ENCODE measurements at places on chromosomes 7 and 10.

DNA sequence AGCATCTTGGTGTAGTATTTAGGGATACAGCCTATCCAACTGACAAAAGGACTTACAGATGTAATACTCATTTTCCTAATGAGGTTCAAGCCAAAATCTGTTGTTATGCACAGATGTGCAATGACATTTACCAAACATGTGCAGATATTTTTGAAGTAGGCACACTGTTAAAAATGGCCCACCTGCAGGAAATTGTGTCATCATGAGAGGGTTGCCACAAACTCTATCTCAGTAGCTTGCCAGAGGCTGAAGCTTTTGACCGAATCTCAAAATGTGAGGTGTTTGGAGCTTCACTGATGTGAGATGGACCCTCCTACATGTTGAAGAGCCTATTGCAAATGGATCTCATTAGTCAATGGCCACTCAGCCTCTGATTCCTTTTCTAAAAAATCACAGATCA, 89.7 kb upstream of the CSTF2T start:
- no peak for DNase-seq

- no peak for DNase-seq
These were observed 79.3 kb downstream of the GRID1 start for GRCh38 chr10:86287110-86287793.

DNA sequence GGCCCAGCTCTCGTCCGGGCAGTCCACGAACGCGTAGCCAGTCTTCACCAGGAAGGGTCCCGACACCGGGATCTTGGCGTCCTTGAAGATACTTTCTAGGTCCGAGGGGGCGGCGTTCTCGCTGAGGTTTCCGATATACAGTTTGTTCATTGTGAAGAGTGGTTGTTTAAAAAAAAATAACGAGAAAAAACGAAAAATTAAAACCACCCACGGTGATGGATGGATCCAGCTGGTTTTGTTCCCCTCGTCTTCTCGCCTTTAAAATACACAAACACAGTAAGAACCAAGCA, 385 bp downstream of the IGF2BP3 start:
- DNase-seq, result no peak

DNA sequence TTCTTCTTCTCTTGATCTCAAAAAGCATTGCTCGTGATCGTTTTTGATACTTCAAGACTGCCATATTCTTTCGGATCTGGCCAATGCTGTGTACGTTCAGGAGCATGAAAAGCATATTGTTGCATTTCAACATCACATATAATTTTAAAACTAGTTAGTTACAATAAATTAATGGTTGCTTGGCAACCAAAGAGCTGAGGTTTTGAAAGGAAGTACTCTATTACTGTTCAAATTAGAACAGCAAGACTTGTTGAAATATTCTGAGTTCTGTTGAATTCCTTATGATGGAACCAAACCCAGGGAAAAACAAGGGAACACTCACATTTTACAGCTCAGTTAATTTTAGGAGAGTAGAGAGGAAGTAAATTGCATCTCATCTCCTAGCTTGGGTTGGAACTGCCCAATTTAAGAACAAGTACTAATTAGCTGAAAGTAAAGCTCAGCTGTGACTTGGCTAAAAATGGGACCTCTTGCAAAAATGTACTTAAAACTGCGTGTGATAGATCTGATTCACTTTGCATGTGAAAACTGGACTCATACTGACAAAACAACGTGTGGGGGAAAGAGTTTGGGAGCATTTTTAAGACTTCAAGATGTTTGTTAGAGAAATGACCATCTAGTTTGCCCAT, 21.2 kb downstream of the OR9A2 start:
- no peak for DNase-seq

DNA sequence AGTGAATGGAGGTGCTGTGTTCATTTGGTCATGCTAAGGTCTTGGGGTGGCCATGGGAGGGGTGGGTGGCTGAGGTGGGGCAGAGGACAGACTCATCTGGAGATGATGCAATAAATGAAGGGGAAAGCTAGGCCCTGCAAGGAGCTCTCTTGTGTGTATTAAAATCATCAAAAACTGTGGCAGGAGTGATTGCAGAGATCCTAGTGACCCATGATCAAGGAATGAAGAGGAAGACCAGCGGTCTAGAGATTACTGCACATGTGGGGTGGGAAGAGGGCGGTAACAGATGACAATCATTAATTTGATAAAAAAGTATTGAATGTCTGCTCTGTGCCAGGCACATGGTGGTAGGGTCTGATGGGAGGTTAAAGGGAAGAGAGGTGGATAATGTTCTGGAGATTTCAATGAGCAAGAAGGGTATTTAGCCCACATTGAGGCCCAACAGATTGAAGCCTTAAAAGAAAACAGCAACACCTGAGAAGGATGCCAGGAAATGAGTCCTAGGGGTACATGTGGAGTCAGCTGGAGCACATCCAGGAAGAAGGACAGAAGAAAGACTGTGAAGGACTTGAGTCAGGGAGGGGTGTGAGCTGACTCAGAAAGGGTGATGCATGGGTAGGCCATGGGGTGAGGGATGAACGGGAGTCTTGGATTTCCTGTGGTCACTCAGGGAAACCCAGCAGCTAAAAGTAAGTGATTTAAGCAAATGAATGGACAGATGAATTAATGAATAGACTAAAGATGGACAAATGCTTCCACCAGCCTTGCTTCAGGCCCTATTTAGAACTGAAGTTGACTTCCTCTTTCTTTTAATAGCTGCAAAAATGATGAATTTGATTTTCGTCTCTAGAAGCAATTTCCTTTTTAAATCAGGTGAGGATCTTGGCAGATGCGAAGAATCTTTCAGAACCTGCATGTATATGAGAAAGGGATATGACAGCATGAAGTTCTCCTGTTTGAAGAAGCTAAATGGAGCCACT, 83.1 kb upstream of the IGFBP3 start:
- no peak for DNase-seq

- DNase-seq, result no peak
These were observed 5.4 kb downstream of the TFEC start for GRCh38 chr7:116024826-116025809.

GRCh38 chr10:2993636-2994035, 73.7 kb upstream of the PFKP start:
- no peak for DNase-seq

- no peak for DNase-seq
These were observed at the start of gene FAM131B for GRCh38 chr7:143362131-143363015. FAM131B (minus strand) TSS chr7:143362713; CDS start chr7:143362603, 110 bp downstream.

DNA sequence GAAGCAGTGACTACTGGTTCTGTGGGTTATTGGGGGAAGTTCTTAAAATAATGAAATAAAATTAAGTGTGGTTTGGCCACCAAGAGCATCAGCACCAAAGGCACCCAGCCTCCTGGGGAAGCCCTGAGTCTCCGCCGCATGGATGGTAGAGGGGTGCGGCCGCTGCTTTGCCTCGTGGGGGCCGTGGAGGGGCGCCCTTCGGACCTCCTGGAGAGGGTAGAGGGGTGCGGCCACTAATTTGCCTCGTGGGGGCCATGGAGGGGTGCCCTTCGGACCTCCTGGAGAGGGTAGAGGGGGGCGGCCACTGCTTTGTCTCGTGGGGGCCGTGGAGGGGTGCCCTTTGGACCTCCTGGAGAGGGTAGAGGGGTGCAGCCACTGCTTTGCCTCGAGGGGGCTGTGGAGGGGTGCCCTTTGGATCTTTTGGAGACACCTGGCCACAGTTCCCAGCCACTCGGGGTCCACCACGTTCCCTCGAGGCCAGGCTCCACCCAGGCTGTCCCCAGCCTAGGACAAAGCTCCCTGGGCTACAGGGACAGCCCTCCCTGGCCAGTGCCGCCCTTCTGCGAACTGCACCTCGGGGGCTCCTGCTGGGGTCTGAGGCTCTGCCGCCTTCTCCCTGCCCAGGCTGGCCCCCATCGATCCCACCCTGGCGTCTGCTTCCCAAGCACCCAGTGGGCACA, 535.1 kb downstream of the PTPRN2 start:
- no peak for DNase-seq

GRCh38 chr10:97065128-97065527, 120.6 kb downstream of the SLIT1 start:
- DNase-seq, result no peak

DNA sequence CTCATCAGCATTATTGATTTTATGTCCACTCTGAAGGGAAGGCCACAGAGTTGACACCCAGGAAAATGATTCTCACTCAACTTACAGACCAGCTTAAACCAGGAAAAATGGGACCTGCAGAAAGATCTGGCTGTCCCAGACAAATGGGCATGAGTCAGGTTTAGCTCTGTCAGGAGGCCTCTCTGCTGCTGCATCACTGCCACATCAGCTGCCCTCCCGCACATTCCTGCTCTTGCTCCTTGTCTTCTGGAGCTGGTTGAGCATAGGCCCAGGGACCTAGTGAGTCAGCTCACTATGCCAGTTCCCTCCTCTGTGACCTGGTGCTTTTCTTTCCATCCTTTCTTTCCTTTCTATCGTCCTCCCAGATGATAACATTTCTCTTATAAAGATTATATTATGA, 18.8 kb upstream of the SMNDC1 start:
- DNase-seq, result no peak

DNA sequence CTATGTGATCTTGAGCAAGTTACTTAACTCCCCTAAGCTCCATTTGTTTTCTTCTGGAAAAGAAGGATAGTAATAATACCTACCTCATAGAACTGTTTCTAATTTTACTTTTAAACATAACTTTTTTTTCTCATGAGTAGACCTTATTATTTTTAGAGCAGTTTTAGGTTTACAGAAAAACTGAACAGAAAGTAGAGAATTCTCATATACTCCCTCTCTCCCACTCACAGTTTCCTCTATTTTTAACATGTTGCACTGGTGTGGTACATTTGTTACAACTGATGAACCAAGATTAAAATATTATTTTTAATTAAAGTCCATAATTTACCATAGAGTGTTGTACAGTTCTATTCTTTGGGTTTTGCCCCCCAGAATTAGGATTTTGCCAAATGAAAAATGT, 221.3 kb upstream of the CSTF2T start:
- no peak for DNase-seq

- no peak for DNase-seq
These were observed 540.7 kb downstream of the DNAJB6 start for GRCh38 chr7:157877298-157878090.

GRCh38 chr10:114885443-114885842, 52.6 kb upstream of the TRUB1 start:
- no peak for DNase-seq

DNA sequence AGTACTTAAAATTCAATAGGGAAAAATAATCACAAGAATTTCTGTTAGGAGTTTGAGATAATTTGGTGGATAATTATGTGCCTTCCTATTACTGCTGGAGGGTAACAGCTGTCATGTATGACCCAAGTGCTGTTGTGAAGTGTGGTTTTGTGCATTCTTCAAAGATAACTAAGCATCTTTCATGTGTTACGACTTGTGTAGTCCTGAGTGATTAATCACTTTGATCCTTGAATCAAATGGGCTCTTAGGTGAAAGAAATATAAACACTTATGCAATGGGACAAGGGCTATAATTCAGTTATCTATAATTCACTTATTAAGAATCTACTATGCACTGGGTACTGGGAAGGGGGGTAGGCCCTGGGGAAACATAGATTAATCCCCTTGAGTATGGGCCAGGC, 89.0 kb downstream of the CH25H start:
- no peak for DNase-seq

- DNase-seq, result no peak
These were observed 722 bp downstream of the AGR2 start for GRCh38 chr7:16803881-16804673.

DNA sequence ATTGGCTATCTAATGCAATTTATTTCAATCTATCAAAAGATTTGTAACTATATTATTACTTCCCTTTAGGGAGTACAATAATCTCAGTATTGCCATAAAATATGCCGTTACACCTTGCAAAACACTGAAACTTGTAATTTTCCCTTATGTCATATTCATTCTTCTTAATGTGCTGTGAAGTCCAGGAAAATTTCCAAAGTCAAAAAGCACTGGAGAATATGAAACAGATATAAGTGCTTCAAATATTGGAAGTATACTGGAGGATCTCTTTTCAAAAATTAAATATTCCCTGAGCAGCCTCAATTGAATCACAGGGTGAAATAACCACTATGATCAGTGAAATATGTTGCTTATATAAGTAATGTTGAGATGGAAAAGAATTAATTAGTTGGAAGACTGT, 356.0 kb downstream of the PPP1R3A start:
- no peak for DNase-seq

- no peak for DNase-seq
These were observed 120.2 kb upstream of the RAB18 start for GRCh38 chr10:27383595-27384542.

- no peak for DNase-seq
These were observed 1.4 kb downstream of the BTAF1 start for GRCh38 chr10:91925022-91925320.

DNA sequence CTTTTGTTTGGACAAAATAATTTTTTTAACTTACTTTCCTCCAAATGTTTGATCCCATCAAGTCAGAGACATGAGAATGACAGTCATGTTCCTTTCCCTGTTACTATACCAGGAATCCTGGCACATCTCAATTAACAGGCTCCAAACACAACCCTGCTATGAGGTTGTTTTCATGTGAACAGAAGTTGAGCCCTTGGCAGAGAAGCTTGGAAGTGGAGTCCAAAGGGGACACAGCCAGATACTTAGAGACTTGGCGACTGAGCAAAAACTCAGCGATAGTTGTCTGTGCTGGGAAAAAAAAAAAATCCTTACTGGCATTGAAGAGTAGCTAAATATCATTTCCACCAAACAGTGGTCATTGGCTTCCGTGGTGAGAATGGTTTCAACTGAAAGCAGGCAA, 12.8 kb downstream of the TUBAL3 start:
- no peak for DNase-seq

All from activated CD8-positive, alpha-beta memory T cell treated with anti-CD3 and anti-CD28 coated beads for 4 hours (primary cell).